Hepatocyte (in vitro differentiated cells): ENCODE measurements at places on chromosomes 13 and 19. TPM values are rescaled to one million over a fixed set of nuclear protein-coding genes. Genes with fewer than 3 reads are reported as not detected.

Gene PRDX2
- total RNA-seq, result 497 and 589 TPM in 2 replicates

Gene CD177
- 0.30 and 1.2 TPM in 2 replicates for total RNA-seq

Gene C1QTNF9
- total RNA-seq, result not detected in 2 replicates

Gene LGI4
- 2.4 and 6.3 TPM in 2 replicates for total RNA-seq

Gene ZNF439
- total RNA-seq, result 3.8 and 4.6 TPM in 2 replicates

Gene PNMA8B
- total RNA-seq, result 0.32 and 1.0 TPM in 2 replicates

Gene ZNF681
- 4.4 and 5.9 TPM in 2 replicates for total RNA-seq

Gene BST2
- total RNA-seq, result 43.2 and 50.1 TPM in 2 replicates

DNA sequence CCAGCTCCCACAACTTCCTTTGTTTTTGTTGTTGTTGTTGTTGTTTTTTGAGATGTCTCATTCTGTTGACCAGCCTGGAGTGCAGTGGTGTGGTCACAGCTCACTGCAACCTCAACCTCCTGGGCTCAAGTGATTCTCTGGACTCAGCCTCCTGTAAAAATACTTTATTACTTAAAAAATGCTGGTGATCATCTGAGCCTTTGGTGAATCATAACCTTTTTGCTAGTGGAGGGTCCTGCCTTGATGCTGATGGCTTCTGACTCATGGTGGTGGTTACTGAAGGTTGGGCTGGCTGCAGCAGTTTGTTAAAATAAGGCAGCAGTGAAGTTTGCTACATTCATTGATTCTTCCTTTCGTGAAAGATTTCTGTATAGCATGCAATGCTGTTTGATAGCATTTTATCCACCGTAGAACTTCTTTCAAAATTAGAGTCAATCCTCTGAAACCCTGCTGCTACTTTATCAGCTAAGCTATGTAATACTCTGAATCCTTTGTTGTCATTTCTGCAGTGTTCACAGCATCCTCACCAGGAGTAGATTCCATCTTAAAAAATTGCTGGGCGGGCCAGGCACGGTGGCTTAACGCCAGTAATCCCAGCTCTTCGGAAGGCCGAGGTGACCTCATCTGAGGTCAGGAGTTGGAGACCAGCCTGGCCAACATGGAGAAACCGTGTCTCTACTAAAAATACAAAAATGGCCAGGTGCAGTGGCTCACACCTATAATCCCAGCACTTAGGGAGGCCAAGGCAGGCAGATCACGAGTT is 18.0 kb downstream of the ARHGAP35 start:
- DNase-seq, result no peak

- DNase-seq, result peak; percentile 68
Measured at GRCh38 chr19:5436106-5436947, 18.9 kb upstream of the ZNRF4 start.

DNA sequence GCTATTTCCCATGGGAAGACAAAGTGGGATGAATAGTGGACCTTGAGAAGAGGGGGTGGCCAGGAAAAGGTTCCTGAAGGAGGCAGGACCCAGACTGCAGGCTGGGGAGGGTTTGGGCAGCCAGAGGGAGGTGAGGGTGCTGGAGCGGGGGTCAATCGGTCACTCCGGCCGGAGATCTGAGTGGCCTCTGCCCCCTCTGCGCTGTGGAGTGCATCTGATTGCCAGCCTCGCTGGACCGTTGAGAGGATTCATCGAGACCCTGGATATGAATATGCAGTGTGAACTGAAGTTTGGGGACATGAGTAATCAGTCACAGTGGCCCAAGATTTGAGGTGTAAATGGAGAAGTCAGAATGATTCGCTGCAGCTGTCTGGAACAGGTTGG is 5.5 kb upstream of the ZNF580 start:
- DNase-seq, result no peak

DNA sequence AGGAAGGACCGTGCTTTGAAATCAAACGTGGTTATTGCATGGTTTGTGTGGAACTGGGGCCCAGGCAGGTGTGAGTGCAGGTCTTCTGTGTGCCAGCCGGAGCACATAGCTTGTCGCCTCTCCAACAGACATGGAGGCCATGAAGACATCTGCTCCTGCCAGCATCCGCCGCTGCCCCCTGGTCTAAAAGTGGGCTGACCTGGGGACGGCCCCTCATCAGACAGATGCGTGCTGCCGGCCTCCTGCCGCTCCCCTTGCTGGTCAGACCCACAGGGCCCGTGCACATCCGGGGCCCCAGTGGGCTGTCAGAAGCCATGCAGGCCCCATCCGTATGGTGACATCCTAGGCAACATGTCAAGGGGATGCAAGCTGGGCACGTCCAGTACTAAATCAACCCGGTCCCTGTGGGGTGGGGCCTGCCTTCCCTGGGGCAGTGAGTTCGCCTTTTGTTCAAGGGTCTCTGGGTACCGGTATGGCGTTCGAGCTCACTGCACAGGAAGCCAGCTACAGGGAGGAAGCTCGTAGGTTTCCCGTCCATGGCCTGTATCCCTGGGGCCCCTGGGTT is 88.0 kb upstream of the MCF2L start:
- DNase-seq, result no peak

GRCh38 chr19:55384131-55384919 is at the start of gene TMEM238:
Gene TMEM238, minus strand, starts transcription at chr19:55384292. Its CDS starts 33 bp downstream, at chr19:55384259.
- DNase-seq, result peak; percentile 71

DNA sequence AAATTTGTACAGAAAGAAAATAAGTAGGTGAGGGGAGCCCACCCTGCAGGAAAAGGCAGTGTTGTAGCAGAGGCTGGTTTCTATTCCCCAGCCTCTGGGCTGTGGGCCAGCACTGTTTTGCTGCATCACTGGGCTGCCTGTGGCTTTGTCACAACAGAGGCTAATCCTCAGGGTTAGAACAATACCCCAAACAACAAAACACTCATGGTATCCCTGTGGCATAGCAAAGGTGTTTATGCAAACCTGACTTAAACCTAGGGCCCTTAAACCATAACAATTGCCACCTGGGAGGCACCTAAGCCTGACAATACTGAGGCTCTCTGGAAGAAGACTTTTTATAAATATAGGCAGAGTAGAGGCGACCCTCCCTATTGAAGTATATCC is 314.7 kb downstream of the OLFM4 start:
- DNase-seq, result no peak

DNA sequence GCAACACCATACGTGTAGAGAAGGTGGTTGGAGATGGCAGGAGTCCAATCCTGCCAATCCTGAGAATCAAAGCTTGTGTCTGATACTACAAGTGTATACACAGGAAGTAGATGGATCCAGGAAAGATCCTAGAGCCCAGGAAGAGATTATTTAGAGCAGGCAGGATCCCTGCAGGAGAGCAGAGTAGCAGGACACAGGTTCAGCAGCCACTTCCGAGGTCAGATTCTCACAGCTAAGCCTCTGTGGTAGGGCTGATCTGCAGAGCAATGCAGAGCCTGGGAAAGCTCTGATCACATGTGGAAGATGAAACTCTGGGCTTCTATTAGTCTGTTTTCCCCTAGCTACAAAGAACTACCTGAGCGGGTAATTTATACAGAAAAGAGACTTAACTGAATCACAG is 28.5 kb upstream of the ZNF331 start:
- DNase-seq, result no peak

GRCh38 chr13:114043421-114044053 is 69.7 kb upstream of the C13orf46 start:
- peak; percentile 65 for DNase-seq

- DNase-seq, result peak; percentile 18
Measured at GRCh38 chr13:41905600-41906254, 55.2 kb downstream of the VWA8 start.

DNA sequence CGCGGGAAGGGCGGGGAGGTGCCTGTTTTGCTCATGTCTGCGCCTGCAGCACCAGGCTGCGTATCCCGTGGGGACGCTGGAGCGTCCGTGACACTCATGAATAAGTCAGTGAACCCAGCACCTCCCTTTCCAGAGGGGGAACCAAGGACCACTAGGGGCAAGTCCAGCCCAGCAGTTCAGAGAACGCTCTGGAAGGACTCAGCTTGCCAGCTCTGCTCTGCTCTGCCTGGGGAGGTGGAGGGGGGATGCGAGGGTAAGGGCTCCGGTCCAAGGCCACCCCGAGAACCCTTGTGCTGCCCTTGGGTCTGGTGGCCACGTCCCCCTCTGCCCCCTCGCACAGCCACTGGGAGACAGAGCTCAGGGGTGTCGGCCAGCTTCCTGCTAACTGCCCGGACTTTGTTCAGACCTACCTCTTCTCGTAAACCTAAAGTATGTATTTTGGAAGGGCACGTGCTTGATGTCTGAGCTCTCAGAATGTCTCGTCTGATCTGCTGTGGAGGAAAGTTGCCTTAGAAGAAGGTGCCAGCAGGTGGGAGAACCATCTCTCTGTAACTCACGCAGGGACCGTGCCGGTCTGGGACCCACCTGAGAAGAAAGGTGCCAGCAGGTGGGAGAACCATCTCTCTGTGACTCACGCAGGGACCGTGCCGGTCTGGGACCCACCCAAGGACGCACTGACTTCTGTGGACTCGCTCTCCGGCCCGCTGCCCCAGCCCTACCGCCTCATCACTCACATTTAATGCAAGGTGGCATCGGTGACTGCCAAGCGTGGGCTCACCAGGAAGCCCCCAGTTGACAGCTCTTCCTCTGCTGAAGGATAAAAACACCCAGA is 34.1 kb downstream of the TMEM255B start:
- DNase-seq, result no peak

- DNase-seq, result no peak
Measured at GRCh38 chr13:113337556-113337955, 26.4 kb downstream of the GRTP1 start.

DNA sequence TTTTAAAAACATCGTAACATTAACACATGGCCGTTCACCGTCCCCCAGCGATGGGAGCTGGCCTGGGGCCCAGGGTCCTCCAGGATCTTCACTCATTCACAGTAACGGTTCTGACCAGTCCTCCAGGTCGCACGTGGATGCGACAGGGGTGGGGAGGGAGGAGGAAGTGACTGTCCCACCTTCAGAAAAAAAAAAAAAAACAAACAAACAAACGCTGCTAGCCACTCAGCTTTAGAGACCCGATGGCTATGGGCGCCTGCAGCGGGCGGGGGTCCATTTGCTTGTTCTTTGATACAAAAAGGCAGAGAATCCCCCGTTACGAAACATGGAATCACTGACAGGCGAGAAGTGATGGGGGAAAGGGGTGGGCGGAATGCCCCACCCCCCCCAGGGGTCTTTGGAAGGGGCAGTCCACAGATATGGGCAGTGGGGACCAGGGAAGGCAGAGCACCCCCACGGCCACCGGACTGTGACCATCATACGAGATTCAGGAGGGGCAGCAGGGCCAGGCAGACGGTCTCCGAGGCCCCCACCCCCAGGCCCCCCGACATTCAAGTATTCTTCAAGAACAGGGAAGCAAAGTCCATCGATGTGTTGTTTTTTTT is 13.3 kb downstream of the MKNK2 start:
- DNase-seq, result peak; percentile 5

- DNase-seq, result no peak
Measured at GRCh38 chr13:39100996-39101738, 62.9 kb downstream of the NHLRC3 start.
